ENCODE measurements at places on chromosomes 3 and 15. TPM values are rescaled to one million over a fixed set of nuclear protein-coding genes. Genes with fewer than 3 reads are reported as not detected.

The CHRD gene
- polyA plus RNA-seq = 11.5 TPM

The KATNBL1 gene
- 15.3 TPM for polyA plus RNA-seq

The NPAP1 gene
- 0.03 TPM for polyA plus RNA-seq

The SEC61A1 gene
- polyA plus RNA-seq = 99.7 TPM

The AHSG gene
- polyA plus RNA-seq = 0.71 TPM

The VILL gene
- polyA plus RNA-seq = 17.5 TPM

The EPHB3 gene
- 5.1 TPM for polyA plus RNA-seq

The PLSCR5 gene
- polyA plus RNA-seq = not detected

The ATP2B2 gene
- 0.13 TPM for polyA plus RNA-seq
